ENCODE measurements at places on chromosomes 13 and 19.

DNA sequence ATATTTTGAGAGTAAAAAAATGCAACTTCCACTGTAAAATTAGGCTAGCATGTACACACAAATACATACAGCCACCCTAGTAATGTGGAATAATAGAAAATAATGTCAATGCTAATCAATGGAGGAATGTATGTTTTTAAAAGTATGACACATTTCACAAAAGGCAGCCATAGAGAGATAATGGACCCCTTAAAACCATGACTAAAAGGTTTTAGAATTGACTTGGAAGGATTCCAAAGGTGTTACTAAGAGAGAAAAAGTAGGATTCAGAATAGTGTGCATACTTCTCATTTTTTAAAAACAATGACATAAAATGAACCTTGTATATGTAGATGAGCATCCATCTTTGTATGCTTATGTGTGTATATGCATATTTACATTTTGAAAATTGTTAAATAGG lies 597.9 kb upstream of the PCDH9 start:
- no peak for DNase-seq

DNA sequence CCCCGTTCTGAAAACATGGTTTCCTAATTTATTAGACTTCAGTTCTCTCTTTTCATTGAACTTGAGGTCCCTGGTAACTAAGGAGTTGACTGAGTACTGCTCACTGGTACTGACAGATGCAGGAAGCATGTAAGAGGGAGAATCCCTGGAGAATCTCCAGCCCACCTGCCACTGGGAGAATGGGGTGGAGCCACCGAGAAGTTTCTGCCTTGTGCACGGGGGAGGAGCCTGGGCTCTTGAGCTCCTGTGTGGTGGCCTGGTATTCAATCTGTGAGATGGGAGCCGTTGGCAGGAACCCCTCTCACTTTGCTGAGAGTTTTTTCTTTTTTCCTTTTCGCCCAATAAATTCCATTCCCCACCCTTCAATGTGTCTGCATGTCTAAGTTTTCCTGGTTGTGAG lies 13.2 kb upstream of the AKAP11 start:
- no peak for DNase-seq

DNA sequence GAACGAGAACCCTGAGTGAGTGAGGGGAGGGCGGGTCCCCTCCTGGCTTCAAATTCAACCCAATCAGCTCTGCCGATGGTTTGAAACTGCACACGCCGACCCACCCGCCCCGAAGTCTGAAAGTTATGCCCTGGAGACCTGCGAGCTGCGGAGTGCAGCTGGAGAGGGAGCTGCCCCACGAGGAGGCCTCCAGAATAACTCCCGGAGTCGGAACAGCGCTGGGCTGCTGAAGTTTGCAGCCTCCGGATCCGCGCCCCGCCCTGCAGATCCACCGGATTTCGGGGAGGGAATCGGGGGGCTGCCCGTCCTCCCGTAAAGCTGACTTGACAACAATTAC lies 7.0 kb downstream of the POU4F1 start:
- no peak for DNase-seq

- no peak for DNase-seq
Measured at GRCh38 chr19:51324167-51324481, 12.7 kb downstream of the IGLON5 start.

- DNase-seq, result peak; percentile 68
Measured at GRCh38 chr19:1106841-1107660, 3.3 kb downstream of the GPX4 start.

- no peak for DNase-seq
Measured at GRCh38 chr13:51525567-51526167, 58.6 kb upstream of the WDFY2 start.

- DNase-seq, result no peak
Measured at GRCh38 chr13:109844396-109844795, 58.0 kb upstream of the IRS2 start.

- no peak for DNase-seq
Measured at GRCh38 chr19:12133069-12133468, 7.1 kb downstream of the ZNF20 start.

Measured in activated CD4-positive, alpha-beta T cell treated with anti-CD3 and anti-CD28 coated beads, Interleukin-2, amount 10 ng/mL, durations not matched to agents 24 days and 14 days (primary cell).